ENCODE measurements at places on chromosomes 7 and 10. TPM values are rescaled to one million over a fixed set of nuclear protein-coding genes. Genes with fewer than 3 reads are reported as not detected.

Gene CCDC172
- not detected for total RNA-seq

Gene NKX2-3
- total RNA-seq: not detected

Gene MARVELD1
- 38.7 TPM for total RNA-seq

Gene PNLIPRP1
- total RNA-seq: not detected

Gene PRTFDC1
- total RNA-seq: 9.4 TPM

Gene HELLS
- total RNA-seq: 48.0 TPM

Gene STEAP1B
- 47.8 TPM for total RNA-seq

Gene AKR1C8
- not detected for total RNA-seq

Gene ECHS1
- 138 TPM for total RNA-seq
